ENCODE measurements at places on chromosomes 3 and 15.

DNA sequence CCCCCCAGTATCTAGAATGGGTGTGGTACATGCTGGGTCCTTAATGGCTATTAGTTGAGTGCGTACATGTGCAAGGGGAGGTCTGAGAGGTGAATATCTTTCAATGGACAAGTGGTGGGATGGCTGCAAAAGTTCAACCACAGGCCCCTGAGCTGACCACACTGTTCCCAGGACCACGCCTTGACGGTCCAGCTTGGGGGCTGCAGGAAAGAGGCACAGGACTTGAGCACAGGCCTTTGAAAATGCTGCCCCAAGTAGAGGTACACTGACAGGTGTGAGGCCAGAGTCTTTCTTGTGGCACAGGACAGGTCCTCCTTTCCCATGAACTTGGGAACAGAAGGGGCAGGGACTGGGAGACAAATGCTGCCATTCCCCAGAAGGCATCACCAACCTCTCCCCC lies 24.0 kb downstream of the AMOTL2 start:
- no peak for DNase-seq

DNA sequence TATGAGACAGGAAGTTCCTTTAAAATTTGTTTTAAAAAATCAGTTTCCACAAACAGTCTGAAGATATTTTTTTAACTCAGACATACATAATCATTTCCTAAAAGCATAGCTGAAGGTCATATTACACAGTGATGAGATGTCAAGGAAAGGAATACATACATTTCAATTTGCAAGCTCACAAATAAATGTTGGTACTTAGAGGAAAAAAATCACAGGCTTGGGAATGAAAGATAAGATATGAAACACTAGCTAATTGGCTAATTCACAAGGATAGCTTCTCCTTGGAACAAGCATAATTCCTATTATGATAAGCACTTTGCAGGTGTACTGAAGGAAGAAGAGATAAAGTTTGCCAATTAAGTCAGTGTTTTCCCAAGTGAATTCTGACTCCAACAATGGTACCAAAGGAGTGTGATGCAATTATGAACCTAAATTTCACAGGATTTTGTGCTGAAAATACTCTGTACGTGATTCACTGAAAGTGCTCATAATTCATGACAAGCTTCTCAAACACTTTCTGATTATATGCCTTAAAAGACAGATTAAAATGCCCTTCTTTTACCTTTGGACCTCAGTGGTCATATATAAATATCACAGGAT lies 112.4 kb downstream of the FRMD5 start:
- no peak for DNase-seq

GRCh38 chr3:119323723-119324085 lies 29.5 kb downstream of the ARHGAP31 start:
- DNase-seq, result no peak

DNA sequence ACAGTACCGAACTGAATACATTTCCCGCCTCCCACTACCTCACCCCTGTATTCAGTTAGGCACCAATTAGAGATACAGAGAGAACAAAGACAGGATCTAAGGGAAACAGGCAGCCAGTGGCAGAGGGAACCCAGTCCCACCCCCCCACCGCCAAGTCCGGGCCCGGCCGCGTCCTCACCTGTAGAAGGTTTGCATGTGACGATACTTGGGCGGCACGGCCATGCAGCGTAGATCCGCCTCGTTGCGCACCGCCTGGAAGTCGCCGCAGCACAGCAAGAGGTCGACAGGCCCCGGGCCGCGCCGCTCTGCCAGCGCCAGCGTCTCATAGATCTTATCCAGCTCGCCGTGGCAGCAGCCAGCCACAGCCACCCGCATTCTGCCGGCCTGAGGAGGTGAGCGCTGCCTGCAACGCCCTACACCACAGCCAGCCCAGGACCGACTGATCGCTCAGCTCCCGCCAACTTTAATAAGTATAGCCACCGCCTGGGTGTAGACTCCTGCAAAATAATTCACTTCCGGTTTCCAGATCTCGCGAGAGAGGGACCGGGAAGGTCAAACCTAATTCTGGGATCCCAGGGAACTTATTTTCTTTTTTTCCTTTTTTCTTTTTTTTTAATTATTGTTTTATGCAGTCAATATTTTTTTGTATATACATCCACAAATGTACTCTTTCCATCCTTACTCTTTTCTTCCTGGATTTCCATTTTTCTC lies at the start of gene DBR1:
Gene DBR1, minus strand, starts transcription at position 501 of the 711 bp plus-strand sequence. Its CDS starts 126 bp downstream, at position 375.
- DNase-seq, result peak; percentile 53

- no peak for DNase-seq
These were observed 678.4 kb upstream of the GRM7 start for GRCh38 chr3:6182476-6182875.

GRCh38 chr15:45583731-45584639 lies 3.2 kb upstream of the BLOC1S6 start:
- DNase-seq, result no peak

Measured in stimulated activated CD4-positive, alpha-beta T cell treated with anti-CD3 and anti-CD28 coated beads, Interleukin-15, amount 100 ng/mL, for 48 hours (primary cell).